ENCODE measurements at places on chromosomes 7 and 10. TPM values are rescaled to one million over a fixed set of nuclear protein-coding genes. Genes with fewer than 3 reads are reported as not detected.

The CLCN1 gene
- total RNA-seq, result 0.54 TPM

The CTNNA3 gene
- under 0.01 TPM for total RNA-seq

The CNPY1 gene
- total RNA-seq, result not detected

DNA sequence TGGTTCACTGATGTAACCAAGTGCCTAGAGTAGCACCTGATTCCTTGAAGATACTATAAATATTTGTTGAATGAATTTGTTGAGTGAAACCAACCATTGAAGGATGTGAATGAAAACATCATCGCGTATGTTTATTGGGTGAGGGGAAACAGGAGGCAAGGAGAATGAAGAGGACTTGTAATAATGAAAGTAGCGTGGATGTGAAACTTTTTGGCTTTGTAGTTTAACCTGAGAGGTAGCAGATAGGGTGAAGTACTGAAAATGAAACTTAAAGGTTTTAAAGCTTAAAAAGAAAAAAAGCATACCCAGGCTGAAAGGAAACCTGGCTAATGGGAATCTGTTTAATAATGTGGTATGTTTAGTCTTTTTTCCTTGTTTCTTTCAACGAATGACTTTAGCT, 5.2 kb downstream of the CCNY start:
- no peak for DNase-seq
